GDM1 (cell line): ENCODE measurements at places on chromosomes 6 and 20.

DNA sequence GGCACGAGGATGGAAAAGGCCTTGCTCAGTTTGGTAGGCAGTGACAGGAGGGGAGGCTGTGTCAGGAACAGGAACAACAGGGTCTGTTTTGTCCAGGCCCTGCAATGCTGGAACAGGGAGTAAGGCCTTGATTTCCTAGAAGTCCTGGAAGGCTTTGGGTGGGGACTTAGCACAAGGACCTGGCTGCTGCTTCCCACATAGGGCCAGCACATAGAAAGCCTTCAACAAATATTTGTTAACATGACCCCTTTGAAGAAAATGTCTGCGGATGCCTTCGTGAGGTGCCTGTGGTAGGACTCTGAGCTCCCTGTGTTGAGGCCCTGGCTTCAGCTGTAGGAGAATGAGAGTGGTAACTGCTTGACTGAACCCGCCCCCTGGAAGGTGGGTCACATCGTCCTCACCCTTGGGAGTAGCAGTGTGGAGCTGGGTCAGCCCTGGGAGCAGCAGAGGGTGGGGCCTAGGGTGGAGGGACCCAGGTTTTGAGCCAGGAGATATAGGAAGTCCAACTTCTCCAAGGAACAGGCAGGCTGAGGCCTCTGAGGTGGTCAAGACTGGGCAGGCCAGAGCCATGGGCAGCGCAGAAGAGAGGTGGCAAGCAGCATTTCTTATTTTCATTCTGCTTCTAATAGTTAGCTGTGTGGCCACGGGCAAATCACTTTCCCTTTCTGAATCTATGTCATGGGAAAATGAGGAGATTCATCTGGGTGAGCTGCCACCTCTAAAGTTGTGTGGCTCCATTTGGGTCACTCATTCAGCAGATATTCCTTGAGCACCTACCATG lies 50.0 kb downstream of the CNBD2 start:
- DNase-seq, result no peak

- DNase-seq, result no peak
Observed at GRCh38 chr20:17966432-17967310, 1.9 kb downstream of the SNX5 start.

DNA sequence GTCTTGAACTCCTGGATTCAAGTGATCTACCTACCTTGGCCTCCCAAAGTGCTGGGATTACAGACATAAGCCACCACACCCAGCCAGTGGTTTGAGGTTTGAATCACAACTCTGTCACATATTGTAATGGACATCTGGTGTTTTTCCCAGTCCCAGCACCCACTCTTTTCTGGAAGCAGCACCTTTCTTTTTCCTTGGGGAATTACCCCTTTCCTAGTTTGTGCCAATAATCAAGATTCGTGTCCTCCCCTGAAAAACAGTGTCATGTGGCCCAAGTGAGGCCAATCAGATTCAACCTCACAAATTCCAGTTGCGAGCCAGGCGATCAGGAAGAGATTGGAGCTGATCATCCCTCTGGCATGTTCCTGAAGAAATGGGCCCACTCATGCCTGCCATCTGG lies 71.7 kb upstream of the SGK1 start:
- DNase-seq, result no peak

- peak; percentile 82 for DNase-seq
Observed at GRCh38 chr20:23048283-23049200, 930 bp downstream of the THBD start.

- no peak for DNase-seq
Observed at GRCh38 chr6:134080171-134080795, 27.9 kb upstream of the SLC2A12 start.

GRCh38 chr6:21500314-21501020 lies 93.1 kb upstream of the SOX4 start:
- DNase-seq, result no peak

- no peak for DNase-seq
Observed at GRCh38 chr6:132400883-132401617, at the start of gene MOXD1. MOXD1 (minus strand) TSS chr6:132401475; CDS start chr6:132401426, 49 bp downstream.

GRCh38 chr6:61688165-61688564 lies 597.9 kb downstream of the KHDRBS2 start:
- DNase-seq, result no peak

GRCh38 chr20:44720621-44720996 lies 5.4 kb downstream of the CCN5 start:
- no peak for DNase-seq

DNA sequence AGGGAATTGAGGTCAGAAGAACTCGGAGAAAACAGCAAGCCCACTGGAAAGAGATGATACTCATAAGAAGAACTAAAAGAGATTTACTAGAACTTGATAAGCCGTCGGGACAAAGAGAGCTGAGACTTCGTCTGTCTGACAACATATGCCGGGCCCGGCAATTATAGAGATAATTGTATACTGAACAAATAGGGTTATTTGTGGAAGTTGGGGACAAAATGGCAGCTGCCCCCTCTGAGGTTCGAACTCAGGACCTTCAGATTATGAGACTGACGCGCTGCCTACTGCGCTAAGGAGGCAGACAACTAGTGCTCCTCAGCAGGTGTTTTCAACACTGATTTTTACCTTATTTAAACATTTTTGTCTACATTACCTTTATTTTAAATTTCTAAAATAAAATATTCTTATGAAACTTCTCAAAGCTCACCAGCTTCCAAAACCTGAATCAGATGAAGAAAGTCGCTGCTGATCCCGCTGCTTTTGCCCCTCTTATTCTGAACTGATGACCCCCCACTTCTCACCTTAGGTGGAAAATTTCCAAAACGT lies 29.3 kb upstream of the TRIM27 start:
- no peak for DNase-seq

DNA sequence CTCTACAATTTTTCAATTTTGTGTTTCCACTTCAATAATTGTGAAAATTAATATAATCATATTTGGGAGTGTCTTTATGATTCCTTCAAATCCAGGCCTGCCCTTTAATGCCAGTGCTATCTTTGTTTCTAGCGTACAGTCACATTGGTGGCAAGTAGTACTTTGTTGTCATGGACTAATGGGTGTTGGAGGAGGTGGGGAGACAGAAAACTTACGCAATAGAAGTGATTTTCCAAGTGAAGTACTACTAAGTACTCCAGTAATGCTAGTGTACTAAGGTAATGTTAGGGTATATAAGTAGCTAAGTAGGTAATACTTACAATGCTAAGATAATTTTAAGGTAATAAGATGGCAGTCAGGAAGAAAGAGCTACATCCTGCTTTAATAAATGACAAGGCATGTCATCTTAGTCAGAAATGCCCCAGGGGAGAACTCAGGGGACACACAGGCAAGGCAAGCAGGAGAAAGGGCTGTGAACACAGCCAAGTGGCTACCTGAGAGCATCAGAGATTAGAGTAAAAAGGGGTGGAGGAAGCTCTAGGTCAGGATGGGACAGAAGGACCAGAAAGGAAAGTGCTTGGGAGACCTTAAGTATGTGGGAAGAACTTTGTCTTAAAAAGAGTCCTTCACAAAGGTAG lies 217.2 kb upstream of the PRDM1 start:
- DNase-seq, result no peak

DNA sequence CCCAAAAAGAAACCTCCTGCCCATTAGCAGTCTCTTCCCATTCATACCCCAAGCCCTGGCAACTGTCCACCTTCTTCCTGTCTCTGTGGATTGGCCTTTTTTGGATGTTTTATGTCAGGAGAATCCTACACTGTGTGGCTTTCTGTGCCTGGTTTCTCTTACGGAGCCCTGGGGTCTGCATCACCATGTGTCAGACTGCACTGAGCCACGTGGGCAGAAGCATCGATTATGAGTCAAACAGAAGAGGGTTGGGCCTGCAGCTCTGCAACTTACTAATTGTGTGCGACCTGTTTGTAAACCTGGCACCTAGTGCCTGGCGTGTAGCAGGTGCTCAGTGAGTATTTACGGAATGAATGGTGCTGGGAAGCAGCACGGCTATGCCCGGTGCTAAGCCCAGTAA lies 62.6 kb downstream of the IGF2R start:
- DNase-seq, result no peak

- DNase-seq, result no peak
Observed at GRCh38 chr6:14743144-14743473, 502.8 kb upstream of the JARID2 start.

- no peak for DNase-seq
Observed at GRCh38 chr6:158113802-158114201, 54.3 kb downstream of the SERAC1 start.

DNA sequence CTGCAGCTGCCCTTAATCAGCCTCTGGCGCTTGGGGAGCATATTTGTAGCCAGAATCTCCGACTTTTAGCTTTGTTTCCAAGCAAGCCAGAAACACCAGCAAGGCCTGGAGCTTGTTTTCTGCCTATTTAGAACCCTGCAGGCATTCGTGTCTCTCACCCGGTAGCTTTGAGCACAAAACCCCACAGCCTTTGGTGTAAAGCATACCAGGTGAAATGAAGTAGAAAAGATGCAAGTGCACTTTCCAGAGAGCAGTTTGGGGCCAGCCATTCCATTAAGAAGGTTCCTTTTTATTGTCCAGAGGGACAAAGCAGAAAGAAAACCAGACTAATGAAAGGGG lies 736 bp downstream of the FAM217B start:
- no peak for DNase-seq

DNA sequence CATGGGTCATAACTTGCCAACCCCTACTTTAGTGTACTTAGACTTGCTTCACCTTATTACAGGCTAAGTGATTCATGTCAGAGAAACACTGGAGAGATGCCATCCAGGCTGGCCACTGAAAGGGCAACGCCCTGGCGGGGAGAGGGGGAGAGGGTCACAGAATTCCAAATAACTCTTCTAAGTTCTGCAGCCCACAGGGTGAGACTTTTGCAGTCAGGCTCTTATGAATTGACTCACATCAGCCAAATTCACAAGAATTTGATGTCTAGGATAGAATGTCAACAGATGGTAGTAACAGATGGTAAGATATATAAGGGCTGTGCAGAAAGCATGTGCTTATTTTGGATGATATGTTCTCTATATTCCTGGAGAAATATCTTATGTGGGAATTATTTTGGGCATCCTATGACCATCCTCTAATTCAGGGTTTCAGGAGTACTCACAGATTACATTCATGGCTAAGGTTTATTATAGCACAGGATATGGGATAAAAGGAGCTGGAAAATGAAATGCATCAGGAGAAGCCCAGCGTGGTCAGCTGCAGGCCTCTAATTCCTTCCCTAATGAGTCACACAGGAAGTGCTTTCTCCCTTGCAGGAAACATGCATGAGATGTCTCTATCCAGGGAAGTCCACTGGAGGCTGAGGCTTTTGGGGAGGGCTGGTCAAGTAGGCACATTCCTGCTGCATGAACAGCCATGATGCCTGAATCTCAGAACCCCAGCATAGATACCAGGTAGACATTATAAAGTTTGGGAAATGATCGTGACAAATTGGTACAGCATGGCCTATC lies 58.7 kb upstream of the RIN2 start:
- DNase-seq, result no peak

DNA sequence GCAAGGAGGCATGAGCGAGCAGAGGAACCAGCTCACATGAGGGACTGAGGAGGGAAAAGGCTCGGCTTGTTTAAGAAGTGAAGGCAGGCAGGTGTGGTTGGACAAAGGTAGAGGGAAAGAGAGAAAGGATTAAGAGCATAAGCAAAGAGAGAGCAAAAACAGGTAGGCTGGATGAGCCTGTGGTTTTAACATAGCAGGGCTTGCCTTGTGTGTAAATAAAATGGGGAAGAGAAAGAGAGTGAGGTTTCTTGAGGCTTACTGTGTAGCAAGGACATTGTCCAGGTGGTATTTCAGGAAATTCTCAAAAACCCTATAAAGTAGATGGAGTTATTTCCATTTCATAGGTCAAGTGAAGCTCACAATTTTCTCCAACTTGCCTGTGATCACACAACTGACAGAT lies 93.9 kb upstream of the HDAC2 start:
- DNase-seq, result no peak

DNA sequence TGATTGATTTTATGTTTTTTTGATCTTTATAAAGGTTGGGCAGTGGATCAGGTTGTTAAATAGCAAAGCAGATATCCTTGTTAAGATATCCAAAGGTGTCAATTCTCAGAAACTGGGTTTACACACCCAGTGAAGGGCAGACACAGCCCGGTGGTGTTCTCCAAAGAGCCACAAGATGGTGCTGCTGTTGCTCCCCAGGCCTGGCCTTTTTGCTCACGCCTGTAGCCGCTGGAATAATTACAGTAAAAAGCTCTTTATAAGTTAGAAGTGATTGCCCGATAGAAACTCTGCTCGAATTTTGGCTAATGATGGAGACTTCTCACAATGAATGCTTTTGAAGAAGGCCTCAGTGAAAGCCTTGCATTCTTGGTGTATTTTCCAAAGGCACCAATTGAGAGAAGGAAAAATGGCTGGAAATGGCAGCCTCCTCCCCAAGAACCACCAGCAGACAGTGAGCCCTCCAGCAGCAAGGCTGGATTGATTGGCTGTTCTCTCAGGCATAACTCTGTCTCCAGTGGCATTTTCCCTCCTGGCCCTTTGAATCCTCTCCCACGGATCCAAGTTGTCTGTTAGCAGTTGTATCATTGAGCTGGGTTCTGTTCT lies 120.5 kb upstream of the CHD6 start:
- no peak for DNase-seq

DNA sequence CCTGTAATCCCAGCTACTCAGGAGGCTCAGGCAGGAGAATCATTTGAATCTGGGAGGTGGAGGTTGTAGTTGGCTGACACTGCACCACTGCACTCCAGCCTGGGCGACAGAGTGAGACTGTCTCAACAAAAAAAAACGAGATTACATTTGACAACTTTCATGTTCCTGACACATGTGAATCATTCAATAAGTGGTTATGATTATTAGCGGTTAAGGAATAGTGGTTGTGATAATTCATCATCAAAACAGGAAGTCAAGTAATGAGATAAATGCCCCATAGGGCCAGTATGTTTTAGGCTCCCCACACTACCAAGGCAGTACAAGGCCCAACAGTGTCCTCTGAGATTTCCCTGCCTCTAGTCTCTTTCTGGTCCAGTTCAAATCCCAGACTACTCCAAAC lies 2.5 kb downstream of the HDDC2 start:
- DNase-seq, result no peak

GRCh38 chr6:144148886-144149285 lies 1.4 kb upstream of the STX11 start:
- no peak for DNase-seq

GRCh38 chr6:37480951-37481534 lies 18.6 kb downstream of the CCDC167 start:
- DNase-seq, result no peak

DNA sequence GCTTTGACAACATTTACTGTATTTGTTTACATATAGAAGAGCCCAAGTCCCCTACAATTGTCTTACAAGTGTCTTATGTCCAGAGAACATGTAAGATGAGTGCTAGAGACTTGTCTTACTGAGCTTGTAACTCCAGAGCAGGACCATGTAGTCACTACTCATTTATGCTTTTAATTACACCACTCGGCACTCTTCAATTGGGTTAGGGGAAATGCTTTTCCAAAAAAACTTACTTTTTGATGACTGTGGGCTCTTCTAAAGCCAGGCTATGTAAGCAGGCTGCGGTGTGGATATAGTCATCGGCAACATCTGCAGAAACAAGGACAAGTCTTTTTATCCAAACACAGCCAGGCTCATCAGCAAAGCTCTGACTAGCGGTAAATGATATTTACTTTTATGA lies 18.7 kb downstream of the SNX5 start:
- no peak for DNase-seq

DNA sequence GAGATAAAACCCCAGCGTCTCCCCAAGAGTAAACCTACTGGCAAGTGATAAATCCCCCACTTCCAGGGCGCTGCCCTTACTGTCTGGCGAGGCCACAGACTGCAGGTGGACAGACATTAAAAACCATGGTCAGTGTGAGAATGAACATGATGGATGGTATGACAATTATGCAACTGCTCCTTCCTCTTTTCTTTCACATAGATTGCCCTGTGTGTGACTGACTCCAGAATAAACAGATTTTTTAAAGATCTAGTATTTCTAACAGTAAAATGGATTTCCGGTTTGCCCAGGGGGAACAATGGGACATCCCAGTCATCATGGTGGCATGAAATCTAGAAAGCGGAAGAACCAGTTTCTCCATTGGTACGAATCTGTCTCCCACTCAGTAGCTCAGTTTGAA lies 153.7 kb downstream of the FOXC1 start:
- no peak for DNase-seq
